Progenitor cell of endocrine pancreas (in vitro differentiated cells): ENCODE measurements at places on chromosomes 11 and 22. TPM values are rescaled to one million over a fixed set of nuclear protein-coding genes. Genes with fewer than 3 reads are reported as not detected.
A peak's percentile ranks its signal among the peaks of the same experiment; 100 is the strongest.

SLC22A6 gene
- not detected in 2 replicates for total RNA-seq

- DNase-seq, result no peak
Measured at GRCh38 chr22:36208162-36208765, 6.7 kb upstream of the APOL4 start.

DNA sequence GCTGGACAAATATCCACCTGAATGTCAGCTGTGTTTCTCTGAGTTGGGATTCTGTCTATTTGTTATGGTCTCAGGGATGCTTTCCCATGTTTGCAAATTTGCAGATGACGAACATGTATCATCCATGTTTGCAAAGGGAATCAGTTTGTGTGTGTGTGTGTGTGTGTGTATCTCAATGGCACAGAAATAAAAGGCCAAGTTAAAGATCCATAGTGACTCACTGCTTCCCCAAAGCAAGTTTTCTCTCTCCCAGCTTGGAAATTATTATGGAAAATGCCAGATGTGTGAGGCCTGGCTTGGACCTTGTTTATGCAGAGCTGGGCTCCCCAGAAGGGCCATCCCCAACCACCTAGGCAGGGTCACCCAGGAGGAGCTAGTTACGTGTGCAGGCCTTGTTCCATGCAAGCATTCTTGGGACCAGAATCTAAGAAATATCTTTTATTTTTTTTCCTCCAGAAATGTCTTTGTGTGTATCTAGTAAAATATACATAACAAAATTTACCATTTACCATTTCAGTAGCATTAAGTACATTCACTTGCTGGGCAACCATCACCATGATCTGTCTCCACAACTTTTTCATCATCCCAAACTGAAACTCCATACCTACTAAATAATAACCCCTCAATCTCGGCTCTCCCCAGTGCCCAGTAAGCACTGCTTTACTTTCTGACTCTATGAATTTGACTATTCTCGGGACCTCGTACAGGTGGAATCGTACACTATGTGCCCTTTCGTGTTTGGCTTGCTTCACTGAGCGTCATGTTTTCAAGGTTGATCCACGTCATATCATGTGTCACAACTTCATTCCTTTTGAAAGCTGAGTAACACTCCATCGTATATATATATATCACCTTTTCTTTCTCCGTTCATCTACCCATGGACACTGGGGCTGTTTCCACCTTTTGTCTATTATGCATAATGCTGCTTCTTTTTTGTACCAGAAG, 56.6 kb upstream of the WNT7B start:
- no peak for DNase-seq

DNA sequence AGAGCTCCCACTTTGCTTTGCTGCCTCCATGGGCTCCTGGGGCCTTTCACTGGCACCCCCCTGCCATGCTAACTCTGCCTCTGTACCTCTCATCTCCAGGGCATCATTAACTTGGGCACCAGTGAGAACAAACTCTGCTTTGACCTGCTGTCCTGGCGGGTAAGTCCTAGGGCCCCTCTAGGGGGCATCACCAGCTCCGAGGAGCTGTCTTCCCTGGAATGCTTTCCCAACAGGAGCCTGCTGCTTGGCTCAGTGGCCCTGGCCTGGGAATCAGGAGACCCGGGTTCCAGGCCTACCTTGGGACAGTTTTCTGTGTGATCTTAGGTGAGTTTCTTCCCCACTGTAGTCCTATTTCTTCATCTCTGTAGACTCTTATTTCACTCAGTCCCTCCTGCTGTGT, 5.1 kb downstream of the ACCS start:
- no peak for DNase-seq

TTC12 gene
- total RNA-seq, result 30.4 and 38.5 TPM in 2 replicates

PTPRCAP gene
- 0.73 and 2.3 TPM in 2 replicates for total RNA-seq

ST3GAL4 gene
- total RNA-seq, result 7.8 and 8.8 TPM in 2 replicates

APOBEC3C gene
- 4.2 and 7.0 TPM in 2 replicates for total RNA-seq

XKR3 gene
- not detected in 2 replicates for total RNA-seq

DNA sequence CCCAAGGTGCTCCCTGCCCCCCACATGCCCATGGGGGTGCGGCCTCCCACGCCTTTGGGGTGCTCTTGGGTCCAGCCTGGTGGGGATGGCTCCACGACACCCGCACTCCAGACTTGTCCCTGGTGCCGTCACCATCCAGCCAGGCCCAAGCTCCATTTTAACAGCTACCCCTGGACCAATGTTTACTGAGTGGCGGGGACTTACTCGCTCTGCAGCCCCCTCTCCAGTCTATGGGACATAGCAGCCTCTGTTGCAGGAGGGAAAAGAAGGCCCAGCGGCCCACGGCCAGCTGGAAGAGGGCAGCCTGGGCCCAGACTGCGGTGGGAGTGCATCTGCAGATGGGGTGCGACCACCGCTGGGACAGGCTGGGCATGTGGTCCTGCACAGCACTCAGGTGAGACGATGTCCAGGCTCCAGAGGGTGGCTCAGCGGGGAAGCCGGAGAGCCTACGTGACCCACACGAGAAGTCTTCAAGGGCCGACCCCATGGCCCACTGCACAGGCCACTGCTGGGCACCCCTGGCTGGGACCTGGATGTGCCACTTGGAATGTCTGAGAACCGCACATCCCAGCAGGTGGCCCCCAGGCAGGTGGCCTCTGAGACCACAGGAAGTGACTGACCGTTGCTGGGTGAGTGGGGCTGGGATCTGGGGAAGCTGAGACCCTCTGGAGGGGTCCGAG, 18.1 kb downstream of the IL17REL start:
- no peak for DNase-seq

DNA sequence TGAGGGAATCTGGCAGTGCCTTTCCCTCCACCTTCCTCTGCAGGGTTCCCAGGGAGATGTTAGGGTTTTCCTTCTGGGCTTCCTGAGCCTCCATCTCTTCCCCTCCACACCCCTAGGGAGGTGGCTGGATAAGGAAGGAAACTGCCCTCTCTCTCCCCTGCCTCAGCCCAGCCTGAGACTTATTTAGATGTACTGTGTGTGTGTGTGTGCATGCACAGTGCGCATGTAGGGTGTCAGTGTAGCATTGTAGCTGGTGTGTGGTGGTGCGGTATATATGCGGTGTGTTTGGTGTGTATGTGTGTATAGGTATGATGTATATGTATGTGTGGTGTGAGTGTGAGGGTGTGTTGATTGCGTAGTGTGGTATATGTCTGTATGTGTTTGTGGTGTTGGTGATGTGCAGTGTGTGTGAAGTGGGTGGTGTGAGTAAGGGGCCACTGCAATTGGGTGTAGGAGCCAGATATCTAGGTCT, 1.5 kb downstream of the FXYD6 start:
- no peak for DNase-seq

DNA sequence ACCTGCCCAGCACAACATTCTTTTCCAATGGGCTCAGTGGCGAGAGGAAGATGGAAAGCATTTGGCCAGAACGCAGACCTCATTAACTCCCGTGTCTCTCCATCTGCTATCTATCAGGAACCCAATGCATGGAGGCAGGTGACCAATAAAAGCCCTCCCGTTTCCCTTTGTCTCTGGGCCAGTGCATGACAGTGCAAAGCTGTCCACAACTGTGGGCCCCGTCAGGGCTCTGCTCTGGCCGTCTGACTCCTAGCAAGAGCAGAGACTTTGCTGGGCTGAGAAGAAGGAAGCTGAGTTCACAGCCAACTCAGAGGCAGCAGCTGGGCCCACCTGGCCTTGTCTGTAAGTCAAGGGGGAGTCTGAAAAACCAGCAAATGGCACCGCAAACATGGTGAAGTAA, 177.8 kb downstream of the TENM4 start:
- no peak for DNase-seq

MYRF gene
- 117 and 128 TPM in 2 replicates for total RNA-seq

CASP4 gene
- 0.98 TPM in 1 of 2 replicates, not detected in the other for total RNA-seq

DNA sequence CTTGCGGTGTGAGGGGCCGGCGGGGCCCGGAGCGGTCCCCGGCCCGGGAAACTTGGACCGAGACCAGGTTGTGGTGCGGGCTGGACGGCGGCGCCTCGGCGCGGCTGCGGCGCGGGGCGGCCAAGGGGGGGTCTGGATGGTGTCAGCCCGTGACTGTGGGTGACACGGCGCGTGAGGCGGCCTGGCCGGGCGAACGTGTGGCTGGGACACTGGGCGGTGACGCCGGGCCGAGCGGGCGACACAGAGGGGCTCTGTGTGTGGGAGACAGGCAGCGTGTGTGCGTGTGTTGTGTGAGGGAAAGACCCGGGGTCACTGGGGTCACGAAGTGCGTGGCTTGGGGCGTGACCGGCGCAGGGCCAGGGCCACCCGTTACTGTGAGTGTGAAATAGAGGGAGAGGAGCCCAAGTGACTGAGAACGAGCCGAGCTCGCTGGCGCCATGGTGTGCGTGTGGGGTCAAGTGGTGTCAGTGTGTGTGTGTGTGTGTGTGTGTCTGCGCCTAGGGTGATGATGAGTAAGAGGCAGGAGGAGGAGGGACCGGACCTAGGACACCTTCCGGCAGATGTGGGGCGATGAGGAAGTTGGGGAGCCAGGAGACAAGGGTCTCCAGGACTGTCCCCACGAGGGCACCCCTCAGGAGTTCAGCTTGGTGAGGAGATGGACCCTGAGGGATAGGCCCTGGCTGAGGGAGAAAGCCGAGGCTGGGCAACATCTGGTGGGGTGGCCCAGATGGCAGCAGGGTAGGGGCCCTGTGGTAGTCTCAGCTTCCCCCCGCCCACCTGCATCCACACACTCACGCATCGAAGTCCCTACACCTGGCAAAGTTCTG, 817 bp downstream of the RELT start:
- DNase-seq, result peak; percentile 30

DNA sequence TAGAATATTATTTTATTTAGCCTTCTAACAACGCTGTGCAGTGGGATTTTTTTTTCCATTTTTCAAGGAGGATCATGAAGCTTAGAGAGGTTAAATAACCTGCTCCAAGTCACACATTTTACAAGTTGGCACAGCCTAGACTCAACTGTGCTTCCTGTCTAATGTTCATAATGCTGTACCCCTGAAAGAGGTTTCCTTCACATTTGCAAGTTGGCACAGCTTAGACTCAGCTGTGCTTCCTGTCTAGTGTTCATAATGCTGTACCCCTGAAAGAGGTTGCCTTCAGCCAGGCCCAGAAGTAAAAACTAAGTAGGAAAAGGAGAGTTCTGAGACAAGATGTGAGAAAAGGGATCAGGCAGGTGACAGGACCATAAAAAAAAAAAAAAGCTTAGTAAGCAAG, 7.9 kb upstream of the HEPACAM start:
- no peak for DNase-seq

HOATZ gene
- total RNA-seq, result not detected in 2 replicates

GRCh38 chr11:9530020-9530621, 43.3 kb upstream of the WEE1 start:
- DNase-seq, result no peak

GRCh38 chr22:30873086-30873650, 95.4 kb downstream of the MORC2 start:
- no peak for DNase-seq

GRCh38 chr11:30631148-30631547, 45.0 kb upstream of the MPPED2 start:
- no peak for DNase-seq

- DNase-seq, result no peak
Measured at GRCh38 chr11:113045146-113045545, 83.9 kb downstream of the NCAM1 start.

SLC22A8 gene
- 2.4 and 4.1 TPM in 2 replicates for total RNA-seq

GRCh38 chr11:1029654-1030053, 6.9 kb downstream of the MUC6 start:
- DNase-seq, result no peak

DNA sequence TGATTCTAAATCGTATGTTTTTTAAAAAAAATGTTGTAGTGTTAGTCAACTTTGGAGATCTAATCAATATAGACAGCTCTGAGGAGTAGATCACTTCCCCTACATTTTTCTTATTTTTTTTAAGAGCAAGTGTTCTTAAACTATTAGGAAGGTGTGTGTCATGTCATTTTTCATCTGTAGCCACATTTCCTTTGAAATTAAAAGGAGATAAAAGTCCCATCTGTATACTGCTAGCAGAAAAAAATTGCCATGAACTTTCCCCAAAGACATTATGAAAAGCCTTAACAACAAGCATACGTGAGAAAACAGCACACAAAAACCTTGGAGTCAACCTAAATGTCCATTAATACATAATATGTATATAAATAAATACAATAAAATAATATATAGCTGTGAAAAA, 286.6 kb downstream of the ETS1 start:
- no peak for DNase-seq
